ENCODE measurements at places on chromosomes 7 and 10.

DNA sequence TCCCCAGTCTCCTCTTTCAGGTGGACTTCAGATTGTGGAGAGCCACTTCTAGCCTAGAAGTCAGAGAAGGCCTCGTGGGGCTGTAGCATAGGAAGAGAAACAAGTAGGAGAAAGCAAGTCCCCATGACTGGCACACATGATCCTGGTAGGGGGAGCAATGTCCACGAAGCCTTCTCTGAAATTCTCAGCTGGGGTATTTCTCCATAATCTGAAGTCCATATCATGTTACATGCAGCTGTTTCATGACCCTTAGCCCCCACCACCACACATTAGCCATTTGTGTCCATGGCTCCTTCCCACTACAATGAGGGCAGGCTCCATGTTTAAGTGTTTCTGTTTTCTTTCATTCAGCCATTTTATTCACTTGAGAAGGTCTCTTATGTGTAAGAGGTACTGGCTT is 43.2 kb downstream of the LAMB4 start:
- peak; percentile 39 for DNase-seq

- no peak for DNase-seq
Measured at GRCh38 chr10:22761569-22762220, 47.3 kb upstream of the PIP4K2A start.

GRCh38 chr10:105112862-105113261 is 471.8 kb downstream of the SORCS3 start:
- DNase-seq: no peak

- DNase-seq: no peak
Measured at GRCh38 chr7:24896031-24896501, 83.9 kb downstream of the OSBPL3 start.

- DNase-seq: no peak
Measured at GRCh38 chr10:73075829-73076228, 20.8 kb downstream of the P4HA1 start.

DNA sequence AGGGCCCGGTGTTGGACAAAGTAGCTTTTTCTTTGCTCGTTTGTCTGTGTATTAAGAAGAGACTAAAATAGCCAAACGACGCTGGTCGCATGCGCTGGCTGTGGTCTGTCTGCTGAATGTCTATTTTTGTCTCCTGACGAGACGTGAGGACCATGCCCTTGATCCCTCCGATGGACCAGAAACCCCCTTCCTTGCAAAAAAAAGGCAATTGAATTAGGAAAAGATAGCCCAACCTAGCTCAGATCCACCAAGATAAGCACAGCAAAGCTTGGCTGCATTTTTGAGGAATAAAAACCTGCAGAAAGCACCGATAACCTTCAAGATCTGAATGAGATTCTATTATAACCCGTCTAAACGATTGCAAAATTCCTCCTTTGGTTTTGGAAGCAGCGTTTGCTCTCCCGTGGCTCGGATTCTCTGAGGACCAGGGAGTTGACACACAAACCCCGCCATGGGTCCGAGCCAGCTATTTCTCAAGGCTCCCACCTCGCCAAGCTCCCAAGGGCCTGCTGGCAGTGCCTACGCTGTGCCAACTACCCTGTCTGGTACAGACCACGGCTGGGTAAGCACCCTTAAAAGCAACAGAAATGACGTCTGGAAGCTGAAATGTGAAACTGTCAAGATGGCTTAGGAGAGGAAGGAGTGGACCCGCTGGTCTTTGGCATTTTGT is 17.7 kb upstream of the TTYH3 start:
- peak; percentile 28 for DNase-seq

DNA sequence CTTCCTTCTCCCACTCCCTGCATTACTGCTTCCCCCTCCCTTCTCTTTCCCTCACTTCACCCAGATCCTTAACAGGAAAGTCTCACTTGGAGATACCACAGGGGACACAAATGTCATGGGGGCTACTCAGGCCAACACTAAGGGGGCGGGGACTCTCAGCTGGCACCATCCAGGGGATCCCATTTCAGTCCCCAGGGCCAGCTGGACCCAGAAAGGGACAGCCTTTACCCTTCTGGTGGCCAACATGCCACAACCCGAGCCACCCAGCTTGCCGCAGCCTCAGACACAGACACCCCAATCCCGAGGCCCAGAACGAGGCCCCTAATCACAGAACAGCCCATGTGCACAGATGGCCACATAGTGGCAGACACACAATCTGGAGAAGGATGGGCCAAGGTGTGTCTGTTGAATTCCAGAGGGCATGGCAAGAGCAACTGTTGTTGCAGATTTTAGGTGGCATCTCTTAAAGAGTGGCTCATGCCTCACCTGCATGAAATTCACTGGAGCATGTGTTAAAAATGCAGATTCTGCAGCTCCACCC is 5.6 kb downstream of the CAMK2G start:
- DNase-seq: no peak

- peak; percentile 79 for DNase-seq
Measured at GRCh38 chr10:101829561-101830315, 11.5 kb upstream of the OGA start.

- DNase-seq: no peak
Measured at GRCh38 chr7:25781704-25782103, 370.3 kb upstream of the NFE2L3 start.

DNA sequence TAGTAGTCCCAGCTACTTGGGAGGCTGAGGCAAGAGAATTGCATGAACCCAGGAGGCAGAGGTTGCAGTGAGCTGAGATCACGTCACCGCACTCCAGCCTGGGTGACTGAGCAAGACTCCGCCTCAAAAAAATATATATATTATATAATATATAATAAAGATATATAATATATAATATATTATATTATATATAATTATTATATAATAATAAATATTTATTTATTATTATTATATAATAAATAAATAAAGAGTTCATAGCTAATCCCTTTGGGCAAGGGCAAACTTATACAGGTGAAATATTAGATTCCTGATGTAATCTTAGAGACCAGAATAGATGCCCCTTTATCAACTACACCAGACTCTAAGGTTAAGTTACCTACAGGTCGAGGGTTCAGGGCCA is 185.2 kb downstream of the PRPF18 start:
- no peak for DNase-seq

- DNase-seq: peak; percentile 6
Measured at GRCh38 chr7:20513341-20513740, 102.1 kb upstream of the ABCB5 start.

DNA sequence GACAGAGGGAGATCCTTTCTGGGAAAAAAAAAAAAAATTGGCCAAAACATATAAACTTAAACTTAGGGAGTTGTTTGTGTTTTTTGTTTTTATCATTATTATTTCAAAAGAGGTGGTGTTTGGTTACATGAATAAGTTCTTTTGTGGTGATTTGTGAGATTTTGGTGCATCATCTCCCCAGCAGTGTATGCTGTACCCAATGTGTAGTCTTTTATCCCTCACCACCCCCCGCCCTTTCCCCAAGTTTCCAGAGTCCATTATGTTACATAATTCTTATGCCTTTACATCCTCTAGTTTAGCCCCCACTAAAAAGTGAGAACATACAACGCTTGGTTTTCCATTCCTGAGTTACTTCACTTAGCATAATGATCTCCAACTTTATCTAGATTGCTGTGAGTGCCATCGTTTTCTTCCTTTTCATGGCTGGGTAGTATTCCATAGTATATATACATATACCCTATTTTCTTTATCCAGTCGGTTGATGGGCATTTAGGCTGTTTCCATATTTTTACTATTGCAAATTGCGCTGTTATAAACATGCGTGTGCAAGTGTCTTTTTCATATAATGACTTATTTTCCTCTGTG is 148.1 kb upstream of the ZNF92 start:
- DNase-seq: no peak

GRCh38 chr7:147990079-147990478 is 600.5 kb upstream of the C7orf33 start:
- no peak for DNase-seq

DNA sequence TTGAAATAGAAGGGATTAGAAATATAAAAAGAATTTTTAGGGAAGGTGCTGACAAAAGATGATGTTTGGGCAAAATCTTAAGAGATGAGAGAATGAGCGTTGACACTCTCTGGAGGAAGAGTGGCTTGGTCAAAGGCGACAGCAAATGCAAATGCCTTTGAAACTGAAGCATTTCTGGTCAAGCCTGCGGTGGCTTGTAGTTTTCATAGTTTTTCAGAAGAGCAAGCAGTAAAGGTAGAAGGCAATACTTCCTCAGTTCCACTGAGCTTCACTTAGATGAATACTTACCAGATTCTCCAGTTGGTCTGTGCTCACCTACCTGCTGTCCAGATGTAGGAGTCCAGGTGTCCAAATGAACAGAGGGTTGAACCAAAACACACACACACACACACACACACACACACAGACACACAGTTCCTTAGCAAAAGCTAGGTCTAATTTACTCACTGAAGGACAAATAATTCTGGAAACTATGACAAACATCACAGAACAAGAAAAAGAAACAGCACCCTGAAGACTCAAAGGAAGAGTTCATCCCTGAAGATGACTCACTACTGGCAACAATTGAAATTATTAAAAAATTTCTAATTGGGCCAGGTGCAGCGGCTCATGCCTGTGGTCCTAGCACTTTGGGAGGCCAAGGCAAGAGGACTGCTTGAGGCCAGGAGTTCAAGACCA is 12.1 kb upstream of the STK17A start:
- no peak for DNase-seq

DNA sequence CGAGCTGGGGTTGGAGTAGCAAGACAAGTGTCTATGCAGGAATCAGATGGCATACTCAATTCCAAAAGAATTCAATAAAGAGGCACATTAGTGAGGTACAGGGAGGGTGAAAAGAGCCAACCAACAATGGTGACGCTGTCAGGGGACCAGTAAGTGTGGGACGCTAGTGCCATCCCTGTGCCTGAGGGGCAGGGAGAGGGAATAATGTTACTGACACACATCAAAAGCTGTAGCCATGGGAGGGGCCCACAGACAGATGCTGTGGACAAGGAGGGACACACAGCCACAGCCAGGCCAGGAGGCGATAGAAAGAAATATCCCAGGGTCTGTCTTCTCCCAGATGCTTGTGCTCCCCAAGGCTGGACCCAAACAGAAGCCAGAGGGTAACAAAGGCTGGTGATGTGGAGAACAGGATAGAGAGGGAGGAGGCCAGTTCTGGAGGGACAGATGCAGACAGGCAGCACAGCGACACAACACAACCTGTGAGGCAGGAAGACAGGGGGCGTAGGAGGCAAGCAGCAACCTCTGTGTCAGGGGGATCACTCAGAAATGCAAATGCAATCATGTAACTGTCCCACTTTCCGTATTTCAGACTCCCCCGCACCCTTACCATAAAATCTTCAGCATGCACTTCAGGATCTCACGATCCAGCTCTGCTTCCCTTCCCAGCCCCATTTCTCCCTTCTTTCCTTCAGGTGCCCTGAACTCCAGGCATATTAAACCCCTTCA is 240.5 kb upstream of the FZD8 start:
- DNase-seq: peak; percentile 9

DNA sequence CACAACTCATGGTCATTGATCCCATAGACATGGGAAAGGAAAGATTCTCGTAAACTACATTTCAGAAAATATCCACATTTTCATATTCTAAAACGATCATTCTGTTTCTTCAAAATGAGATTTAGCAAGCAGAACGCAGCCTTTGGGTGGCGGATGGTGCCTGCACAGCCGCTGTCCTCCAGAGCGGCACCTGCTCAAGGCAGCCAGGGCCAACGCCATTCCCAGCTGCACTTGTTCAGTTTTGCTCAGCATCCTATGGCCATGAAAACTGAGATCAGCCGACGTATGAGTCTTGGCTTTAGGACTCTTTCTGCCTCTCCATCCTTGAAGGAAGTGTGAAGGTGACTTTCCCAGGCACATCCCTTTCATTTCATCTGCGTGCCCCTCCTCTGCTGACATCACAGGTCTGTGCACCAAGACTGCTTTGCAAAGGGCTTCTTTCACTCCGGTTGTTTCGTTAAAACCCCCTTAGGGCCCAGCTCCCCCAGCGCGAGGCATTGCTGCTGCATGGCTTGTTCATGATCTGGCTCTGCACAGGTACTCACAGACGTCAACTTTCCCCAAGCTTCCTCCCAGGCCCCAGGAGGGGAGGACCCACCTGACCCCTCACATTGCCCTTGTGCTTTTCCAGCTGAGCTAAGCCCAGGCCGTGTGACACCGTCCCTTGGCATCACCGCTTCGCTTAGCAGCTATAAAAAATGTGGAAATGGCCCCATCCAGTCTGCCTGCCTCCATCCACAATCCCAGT is 37.2 kb downstream of the TCERG1L start:
- no peak for DNase-seq

DNA sequence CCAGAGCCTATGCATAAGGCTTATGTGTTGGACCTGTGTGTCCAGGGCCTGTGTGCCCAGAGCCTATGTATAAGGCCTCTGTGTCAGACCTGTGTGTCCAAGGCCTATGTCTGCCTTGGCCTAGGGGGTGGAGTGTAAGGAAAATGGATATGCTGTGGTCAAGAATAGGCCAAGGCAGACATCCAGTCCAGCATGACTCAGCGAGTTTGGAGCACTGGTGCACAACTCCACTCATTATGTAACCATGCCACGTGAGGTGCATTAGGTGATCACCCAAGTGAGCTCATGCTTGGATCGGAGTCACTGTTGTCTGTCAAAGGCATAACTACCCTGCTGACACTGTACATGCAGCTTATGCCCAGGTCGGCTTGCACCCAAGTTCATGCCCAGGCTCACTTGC is 238.9 kb downstream of the CACNA2D1 start:
- peak; percentile 54 for DNase-seq

DNA sequence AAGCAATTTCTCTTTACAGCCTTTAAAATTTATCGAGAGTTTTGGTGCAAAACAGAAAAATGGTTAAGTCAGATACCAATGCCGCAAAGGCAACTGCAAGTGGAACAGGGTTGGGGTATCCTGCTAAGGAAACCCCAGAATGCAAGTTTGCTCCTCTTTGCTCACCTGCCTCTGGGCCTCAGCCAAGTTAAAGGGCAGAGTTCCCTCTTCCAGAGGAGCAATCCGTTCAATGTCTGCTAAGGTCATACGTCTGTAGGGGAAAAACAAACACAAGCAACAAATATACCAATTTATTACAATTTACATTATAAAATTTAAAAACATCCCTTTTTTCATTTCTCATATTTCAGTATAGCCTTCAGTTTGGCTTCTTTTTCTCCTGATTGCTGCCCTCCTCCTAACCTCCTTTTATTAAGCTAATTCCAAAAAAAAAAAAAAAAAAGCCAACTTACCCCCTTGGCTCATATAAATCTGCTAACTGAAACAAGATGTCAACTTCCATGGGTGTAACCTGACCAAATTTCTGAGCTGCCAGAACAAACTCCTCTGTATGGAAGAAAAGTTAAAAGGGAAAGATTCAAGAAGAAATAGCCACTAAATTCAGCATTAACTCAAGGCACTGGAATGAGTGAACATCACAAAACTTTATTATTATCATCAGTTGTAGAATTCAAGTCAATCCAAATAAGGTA is 132.6 kb downstream of the SLC25A13 start:
- DNase-seq: peak; percentile 80

Measured in NCI-H69 (cell line).